Endothelial cell of umbilical vein (primary cell): ENCODE measurements at places on chromosomes 7 and 10. TPM values are rescaled to one million over a fixed set of nuclear protein-coding genes. Genes with fewer than 3 reads are reported as not detected.

The PDAP1 gene
- 19.3 and 32.6 TPM in 2 replicates for polyA plus RNA-seq

- DNase-seq, result no peak
Observed at GRCh38 chr7:42445691-42446090, 208.7 kb upstream of the GLI3 start.

- peak; percentile 28 for DNase-seq
Observed at GRCh38 chr7:24715661-24716479, 41.4 kb downstream of the GSDME start.

GRCh38 chr7:78226059-78226719 is 427.6 kb downstream of the PHTF2 start:
- peak; percentile 25 for DNase-seq

The IDI2 gene
- not detected in 2 replicates for polyA plus RNA-seq

DNA sequence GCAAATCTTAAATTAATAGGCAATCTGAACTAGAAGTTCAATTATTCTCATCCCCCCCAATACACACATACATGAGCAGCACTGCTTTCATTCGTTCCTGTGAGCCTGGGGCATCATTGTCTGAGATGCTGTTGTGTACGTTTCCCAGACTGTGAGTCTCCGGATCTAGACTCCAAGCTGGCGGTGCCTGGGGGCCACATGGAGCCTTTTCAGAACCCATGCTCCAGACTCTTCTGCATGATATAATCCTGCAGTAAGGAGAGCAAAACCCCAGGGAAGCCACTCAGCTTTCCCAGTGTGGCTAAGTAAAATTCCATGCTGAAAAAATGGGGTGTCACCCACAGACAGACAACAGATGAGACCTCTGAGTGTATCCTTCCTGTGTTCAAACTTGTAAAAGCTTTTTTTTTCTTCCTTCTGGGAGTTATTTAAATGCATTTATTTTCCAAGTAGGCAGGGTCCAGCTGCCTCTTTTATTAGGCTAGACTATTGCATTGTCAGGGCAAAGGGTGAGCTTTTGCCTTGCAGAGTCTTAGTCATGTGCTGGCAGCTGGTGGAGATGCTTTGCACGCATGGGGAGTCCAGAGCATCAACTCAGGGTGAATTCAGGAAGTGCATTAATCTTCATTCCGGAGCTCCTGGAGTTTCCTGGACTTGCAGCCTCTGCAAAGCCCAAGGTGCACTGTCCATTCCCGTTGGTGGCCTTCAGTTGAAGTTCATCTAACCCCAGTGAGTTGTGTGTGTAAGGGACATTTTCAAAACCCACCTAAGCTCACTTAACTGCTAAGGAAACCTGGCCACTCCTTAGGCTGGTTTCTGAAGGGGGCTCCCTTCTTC is 185.7 kb upstream of the ADO start:
- no peak for DNase-seq

GRCh38 chr10:79396520-79396919 is 48.9 kb downstream of the ZCCHC24 start:
- no peak for DNase-seq

GRCh38 chr10:130401860-130402765 is 265.9 kb downstream of the GLRX3 start:
- DNase-seq, result no peak

The ASZ1 gene
- polyA plus RNA-seq, result not detected in 2 replicates

- no peak for DNase-seq
Observed at GRCh38 chr10:3203016-3203811, 30.6 kb upstream of the PITRM1 start.

The C10orf53 gene
- polyA plus RNA-seq, result not detected in 2 replicates

- no peak for DNase-seq
Observed at GRCh38 chr10:90602862-90603610, 254.8 kb downstream of the HTR7 start.

- no peak for DNase-seq
Observed at GRCh38 chr10:83886871-83887270, 252.4 kb upstream of the GHITM start.

The GIMAP4 gene
- 38.6 and 56.6 TPM in 2 replicates for polyA plus RNA-seq

GRCh38 chr7:91230503-91230902 is 33.7 kb upstream of the FZD1 start:
- DNase-seq, result no peak

- DNase-seq, result no peak
Observed at GRCh38 chr10:107434854-107435253, 270.3 kb upstream of the SORCS1 start.

The SCART1 gene
- 0.84 and 0.90 TPM in 2 replicates for polyA plus RNA-seq

DNA sequence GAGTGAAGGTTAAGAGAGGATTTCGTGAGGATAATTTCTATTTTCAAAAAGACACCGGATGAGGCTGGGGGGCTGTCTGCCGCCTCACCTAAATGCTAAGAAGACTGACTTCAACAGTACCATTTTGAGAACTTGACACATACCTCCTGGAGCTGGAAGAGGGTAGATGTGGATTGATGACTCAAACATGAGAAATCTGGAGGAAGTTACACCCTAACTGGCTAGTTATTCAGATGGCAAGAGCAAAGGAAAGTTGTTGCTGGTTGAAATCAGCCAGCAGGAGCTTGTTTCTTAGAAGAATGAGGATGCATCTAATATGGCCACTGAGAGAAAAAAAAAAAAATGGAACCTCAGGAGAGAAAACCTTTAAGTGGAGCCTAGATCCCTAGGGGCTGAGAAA is 76.2 kb upstream of the KIAA1217 start:
- DNase-seq, result no peak

The LRMDA gene
- polyA plus RNA-seq, result 7.0 and 18.0 TPM in 2 replicates
